ENCODE measurements at places on chromosomes 2 and 18.

DNA sequence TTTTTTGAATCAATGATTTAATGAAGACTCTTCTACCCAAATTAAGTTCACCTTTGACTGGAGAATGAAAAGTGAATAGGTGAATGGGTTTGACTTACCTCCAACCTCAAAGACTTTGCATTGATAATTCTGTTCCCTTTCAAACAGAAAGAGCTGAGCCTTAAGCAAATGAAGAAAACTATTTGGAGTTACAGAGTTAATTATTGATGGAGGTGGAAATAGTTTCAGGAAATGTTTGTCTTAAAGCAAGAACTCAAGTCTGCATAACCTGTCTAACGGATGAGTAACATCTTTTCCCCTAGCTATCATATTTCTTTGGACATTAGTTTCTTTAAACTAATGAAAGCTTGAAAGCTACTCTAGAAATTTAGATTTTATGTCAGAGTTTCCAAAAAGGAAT lies 166.5 kb downstream of the CERS6 start:
- DNase-seq, result no peak

- no peak for DNase-seq
Measured at GRCh38 chr18:38982072-38982471, 1416.5 kb upstream of the CELF4 start.

DNA sequence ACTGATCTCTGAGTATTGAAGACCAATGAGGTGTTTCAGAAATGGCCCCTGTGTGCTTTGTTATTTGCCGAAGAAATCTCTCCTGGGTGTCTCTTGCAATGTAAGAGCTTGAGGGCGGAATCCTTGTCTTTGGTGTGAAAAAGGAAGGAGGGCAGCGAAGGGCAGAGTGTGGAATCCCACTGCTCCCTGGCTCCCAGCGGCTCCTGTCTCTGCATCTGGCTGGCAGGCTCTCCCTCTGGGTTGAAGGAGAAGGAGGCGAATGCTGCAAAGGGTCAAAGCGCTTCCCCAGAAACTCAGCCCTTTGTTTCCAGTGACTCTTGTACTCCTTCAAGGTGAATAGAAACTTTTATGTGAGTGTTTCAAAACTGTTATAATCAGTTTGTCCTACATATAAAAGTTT lies 457.5 kb downstream of the CNTNAP5 start:
- no peak for DNase-seq

GRCh38 chr2:170044751-170045478 lies 133.0 kb upstream of the MYO3B start:
- DNase-seq, result no peak

DNA sequence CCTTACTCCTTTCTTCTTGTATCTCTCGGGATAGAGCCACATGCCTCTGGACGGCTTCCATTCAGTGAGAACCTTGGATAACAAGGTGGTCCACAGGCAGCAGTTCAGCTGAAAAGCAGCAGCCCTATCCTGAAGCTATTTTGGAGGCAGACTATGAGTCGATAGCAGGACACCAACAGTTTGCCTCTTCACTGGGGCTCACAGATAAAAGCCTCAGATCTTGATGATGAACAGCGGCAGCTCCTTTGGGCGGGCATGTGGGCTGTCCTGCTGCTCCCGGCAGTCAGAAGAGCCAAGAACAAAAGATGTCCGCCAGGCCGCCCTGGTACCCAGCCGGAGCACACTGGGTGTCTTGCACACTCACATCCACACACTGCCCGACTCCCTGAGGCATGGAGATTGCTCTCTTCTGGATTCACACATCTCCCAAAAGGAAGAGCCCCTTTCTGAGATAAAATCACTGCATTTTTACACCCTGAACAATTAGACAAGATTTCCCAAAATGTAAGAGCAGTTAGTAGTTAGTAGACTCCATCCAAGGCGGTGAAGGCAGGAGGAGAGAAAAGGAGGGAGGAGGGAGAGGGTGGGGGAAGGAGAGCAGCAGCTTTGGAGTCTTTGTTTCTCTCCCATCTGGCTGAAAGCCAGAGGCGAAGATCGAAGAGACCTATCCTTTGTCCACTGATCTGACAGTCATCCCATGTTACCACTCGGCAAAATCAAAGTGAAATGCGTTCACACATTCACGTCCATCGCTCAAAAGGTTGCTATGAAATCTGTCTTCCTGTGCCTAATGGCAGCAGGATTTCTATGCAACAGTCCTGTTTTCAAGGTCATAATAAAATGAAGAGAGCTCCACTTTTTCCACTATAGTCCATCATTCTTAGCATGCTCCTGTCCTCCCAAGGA lies 90.1 kb upstream of the KLF7 start:
- DNase-seq, result no peak

GRCh38 chr2:141063406-141063805 lies 1067.4 kb downstream of the LRP1B start:
- DNase-seq, result no peak

DNA sequence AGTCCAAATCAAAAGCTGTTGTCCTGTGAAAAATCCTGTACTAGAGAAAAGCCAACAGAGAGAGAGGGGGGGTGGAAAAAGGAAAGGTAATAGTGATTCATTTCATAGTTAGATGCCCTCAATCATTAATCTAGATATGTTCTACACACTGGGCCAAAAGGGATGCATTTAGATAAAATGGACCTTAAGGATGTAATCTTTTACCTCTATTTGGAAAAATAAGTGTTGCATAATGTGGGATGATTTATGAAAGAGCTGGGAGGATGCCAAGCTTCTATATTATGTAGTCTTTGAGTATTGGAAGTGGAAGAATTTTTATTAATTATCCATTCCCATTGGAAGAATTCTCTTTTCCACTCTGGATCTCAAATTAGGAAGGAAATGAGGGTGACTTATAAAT lies 480.5 kb upstream of the ZEB2 start:
- no peak for DNase-seq

- no peak for DNase-seq
Measured at GRCh38 chr2:54061272-54061671, 54.1 kb upstream of the ACYP2 start.

- peak; percentile 69 for DNase-seq
Measured at GRCh38 chr18:10792181-10792580, 266.4 kb downstream of the NAPG start.

- peak; percentile 67 for DNase-seq
Measured at GRCh38 chr18:58529714-58530354, 99.1 kb downstream of the ALPK2 start.

- peak; percentile 59 for DNase-seq
Measured at GRCh38 chr2:112253261-112253815, 1.5 kb downstream of the ZC3H8 start.

GRCh38 chr2:40851661-40852060 lies 399.8 kb upstream of the SLC8A1 start:
- DNase-seq, result peak; percentile 12

- DNase-seq, result no peak
Measured at GRCh38 chr2:70698847-70699246, 69.2 kb downstream of the ADD2 start.

DNA sequence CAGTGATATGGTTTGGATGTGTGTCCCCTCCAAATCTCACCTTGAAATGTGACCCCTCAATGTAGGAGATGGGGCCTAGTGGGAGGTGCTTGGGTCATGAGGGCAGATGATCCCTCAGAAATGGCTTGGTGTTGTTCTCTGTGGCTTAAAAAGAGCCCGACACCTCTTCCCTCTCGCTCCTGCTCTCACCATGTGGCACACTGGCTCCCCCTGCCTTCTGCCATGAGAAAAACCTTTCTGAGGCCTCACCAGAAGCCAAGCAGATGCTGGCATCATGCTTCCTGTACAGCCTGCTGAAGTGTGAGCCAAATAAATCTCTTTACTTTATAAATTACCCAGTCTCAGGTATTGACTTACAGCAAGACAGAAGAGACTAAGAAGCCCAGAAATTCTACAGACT lies 357.1 kb downstream of the NRXN1 start:
- DNase-seq, result no peak

DNA sequence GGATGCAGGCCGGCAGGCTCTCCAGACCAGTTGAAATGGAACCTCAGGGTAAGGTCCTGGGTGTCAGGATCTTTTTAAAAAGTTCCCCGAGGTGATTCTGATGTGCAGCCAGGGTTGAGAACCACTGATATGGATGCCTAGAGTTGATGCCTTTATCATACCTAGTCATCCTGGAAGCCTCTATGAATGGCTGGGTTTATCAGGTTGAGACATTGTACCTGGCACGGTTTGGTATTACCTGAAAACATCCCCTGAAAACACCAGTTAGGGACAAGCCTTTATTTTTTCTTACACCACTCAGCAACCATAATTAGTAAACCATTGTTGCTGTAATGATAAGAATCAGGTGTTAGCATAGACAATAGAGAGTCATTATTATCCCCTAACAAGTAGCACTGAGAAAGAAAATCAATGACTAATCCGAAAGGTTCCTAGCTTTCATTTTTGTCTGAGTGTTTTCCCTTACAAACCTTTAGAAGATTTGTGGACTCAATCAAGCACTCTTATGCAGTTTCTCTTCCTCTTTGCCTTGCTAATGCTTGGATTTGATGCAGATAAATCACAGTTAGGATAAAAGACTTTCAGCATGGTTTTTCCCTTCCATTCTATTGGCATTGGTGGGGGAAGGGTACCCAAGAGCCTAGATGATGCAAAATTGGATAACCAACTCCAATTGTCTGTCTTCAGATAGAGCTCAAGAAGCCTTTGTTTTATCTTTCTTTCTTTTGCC lies 116.5 kb upstream of the LYPD6 start:
- DNase-seq, result peak; percentile 3

GRCh38 chr2:118580651-118581050 lies 266.8 kb downstream of the EN1 start:
- no peak for DNase-seq

DNA sequence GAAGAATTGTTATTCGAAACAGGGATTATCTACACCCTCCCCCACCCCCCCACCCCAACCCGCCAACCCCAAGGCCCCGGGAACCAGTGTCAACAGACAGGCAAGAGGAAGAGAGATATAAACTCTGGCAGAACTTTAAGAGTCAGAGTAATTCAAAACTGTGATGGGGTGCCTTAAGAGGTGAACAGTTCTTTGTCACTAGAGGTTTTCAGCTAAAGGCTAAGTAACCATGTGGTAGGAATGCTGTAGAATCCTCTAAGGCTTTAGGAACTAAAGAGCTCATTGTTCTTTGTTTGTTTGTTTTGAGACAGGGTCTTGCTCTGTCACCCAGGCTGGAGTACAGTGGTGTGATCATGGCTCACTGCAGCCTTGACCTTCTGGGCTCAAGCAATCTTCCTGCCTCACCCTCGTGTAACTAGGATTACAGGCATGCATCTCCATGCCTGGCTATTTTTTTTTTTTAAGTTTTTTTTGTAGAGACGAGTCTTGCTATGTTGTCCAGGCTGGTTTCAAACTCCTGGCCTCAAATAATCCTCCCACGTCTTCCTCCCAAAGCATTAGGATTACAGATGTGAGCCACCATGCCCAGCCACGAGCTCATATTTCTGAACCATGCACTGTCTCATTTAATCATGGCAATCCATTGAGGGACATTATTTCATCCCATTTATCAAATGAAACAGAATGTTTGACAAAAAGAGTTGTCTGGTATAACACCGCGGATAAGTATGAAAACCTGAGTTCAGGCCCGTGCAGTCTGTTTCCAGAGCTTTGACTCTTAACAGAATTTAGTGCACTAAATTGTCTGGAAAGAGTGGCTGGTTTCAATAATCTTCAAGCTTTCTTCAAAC lies 20.8 kb upstream of the TMEM17 start:
- DNase-seq, result no peak

DNA sequence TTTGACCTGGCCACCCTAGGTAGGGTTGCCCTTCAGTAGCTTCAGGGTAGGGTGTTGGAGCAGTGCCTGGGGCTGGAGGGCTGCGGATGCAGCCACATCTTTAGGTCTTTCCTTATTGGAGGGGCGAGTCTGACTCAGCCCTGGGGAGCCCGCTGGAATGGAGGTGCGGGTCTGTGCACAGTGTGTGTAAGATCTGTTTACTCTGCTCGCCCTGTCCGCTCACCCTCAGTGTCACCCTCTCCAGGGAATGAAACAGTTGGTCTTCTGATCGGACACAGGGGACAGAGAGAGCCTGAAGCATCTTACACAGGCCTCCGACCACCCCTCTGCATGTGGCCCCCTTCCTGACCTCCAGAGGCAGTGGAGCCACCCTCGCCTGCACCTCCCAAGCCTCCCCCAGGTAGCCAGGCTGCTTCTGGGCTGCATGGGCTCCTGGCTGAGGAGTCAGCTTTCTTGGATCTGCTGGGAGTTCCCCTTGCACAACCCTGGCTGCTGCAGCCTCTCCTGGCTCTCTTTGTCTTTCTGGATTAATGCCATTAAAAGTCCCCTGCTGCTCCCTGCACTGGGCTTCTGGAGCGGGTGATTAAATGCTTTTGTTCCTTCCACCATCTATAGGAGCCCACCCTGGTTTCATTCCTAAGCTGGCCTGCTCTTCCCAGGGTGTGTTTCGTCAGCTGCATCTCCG lies 82.6 kb downstream of the ASB1 start:
- DNase-seq, result no peak

DNA sequence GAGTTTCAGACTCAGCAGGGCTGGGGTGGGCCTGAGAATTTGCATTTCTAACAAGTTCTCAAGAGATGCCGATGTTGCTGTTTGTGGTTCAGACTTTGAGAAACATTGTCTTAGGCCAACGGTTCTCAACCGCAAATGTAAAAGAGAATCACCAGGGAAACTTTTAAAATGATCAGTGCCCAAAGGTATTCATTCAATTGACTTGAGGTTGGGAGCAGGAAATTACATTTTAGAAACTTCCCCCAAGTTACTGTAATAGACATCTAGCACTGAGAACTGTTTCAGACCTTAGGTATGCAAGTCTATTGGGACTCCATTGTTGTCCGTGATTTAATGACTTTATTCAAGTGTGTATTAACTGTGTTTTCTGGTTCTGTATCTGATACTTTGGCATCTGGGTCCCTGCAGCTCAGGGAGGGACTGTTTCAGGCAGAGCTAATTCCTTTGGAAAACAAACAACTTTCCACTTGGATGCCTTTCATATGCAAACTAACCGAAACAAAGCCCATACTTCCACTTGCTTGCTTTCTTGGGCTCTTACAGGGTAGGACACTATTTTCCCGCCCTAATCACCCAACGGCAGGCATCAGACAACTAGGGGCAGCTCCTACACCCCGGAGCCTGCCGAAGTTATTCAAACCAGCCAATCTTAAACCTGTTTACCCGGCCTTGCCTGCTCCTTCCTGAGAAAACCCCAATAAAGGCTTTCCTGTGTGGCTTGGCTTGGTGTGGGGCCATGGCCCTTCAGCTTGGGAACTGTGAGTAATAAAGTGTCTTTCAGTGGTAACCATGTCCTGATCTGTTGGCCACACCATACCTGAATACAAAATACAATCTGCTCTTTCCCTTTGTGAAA lies 97.6 kb downstream of the POLE4 start:
- DNase-seq, result no peak

GRCh38 chr2:191128172-191128910 lies 22.5 kb downstream of the STAT4 start:
- peak; percentile 42 for DNase-seq

GRCh38 chr18:50875966-50876536 lies 2.9 kb upstream of the ME2 start:
- no peak for DNase-seq

Data from suppressor macrophage treated with lipopolysaccharide for 4 hours (primary cell).